ENCODE measurements at places on chromosomes 1 and 21. TPM values are rescaled to one million over a fixed set of nuclear protein-coding genes. Genes with fewer than 3 reads are reported as not detected.
A peak's percentile ranks its signal among the peaks of the same experiment; 100 is the strongest.

Gene IL10RB
- 35.3 TPM for polyA plus RNA-seq

Gene C1QC
- 10.8 TPM for polyA plus RNA-seq

Gene PRMT6
- polyA plus RNA-seq, result 41.9 TPM

Gene IL24
- 0.47 TPM for polyA plus RNA-seq

Gene TFF3
- 2.4 TPM for polyA plus RNA-seq

Gene RIIAD1
- not detected for polyA plus RNA-seq

Gene NCMAP
- 0.81 TPM for polyA plus RNA-seq

Gene DENND2C
- polyA plus RNA-seq, result 5.1 TPM

Gene BATF3
- 1.4 TPM for polyA plus RNA-seq

DNA sequence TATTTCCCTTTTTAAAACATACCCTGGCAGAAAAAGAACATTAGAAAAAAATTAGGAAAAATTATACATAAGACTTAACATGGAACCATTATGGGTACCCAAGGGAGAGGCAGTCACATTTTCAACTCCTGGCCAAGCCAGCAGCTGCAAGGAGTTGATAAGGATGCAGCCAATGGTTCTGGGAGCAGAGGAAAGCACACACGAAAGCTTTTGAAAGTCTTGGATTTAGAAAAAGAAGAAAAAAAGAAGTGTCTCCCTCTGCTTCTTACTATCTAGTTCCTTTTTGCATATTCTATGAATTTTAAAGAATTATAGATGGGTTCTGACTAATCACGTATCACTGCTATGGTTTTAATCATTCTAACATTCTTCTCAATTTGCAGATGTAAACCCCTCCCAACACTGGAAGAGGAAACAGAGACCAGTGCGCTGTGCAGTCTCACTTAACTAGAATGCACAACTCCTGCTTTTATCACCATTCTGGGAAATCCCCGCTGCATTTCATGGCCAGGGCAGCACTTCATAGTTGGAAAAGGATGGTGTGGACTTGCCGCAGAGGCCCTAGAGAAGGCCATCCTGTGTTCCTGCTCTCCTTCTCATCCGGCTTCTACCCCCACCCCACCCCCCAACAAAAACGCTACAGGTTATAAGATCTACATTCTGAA, 2.7 kb upstream of the CD58 start:
- DNase-seq, result no peak

- DNase-seq, result peak; percentile 71
Measured at GRCh38 chr1:9874959-9875635, 35.0 kb downstream of the CTNNBIP1 start.

GRCh38 chr1:110348050-110348449, 8.9 kb downstream of the RBM15 start:
- DNase-seq, result no peak

- no peak for DNase-seq
Measured at GRCh38 chr1:228798548-228798947, 63.3 kb downstream of the RHOU start.

GRCh38 chr1:203839081-203839480, 22.3 kb upstream of the SNRPE start:
- DNase-seq, result no peak

DNA sequence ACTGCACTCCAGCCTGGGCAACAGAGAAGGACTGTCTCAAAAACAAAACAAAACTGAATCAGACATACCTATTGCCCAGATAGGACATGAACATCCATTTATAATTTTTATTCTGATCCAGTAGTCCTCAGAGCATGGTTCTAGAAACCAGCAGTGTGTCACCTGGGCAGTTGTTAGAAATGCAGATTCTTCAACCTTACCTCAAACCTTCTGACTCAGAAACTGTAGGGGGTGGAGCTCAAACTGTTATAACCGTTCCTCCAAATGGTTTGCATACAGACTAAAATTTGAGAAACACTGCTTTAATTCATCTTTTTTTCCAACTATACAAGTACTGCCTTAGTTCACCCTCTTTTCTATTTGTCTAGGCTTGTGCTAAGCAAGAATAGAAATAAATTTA, 6.0 kb downstream of the NASP start:
- DNase-seq, result no peak

- no peak for DNase-seq
Measured at GRCh38 chr1:31764312-31765040, at the start of gene ADGRB2. Gene ADGRB2, minus strand, starts transcription at chr1:31764340. Its CDS starts 7,119 bp downstream, at chr1:31757221.

Data from left renal cortex interstitium (tissue), 4 donors.